ENCODE measurements at places on chromosomes 6 and 20. TPM values are rescaled to one million over a fixed set of nuclear protein-coding genes. Genes with fewer than 3 reads are reported as not detected.

MOG gene
- total RNA-seq, result not detected

HRH3 gene
- not detected for total RNA-seq

NFATC2 gene
- 7.7 TPM for total RNA-seq

PGC gene
- total RNA-seq, result not detected

TMEM63B gene
- 11.3 TPM for total RNA-seq

ADGRF1 gene
- not detected for total RNA-seq

SNX21 gene
- total RNA-seq, result 10.8 TPM

GABRR1 gene
- not detected for total RNA-seq

FBXO9 gene
- total RNA-seq, result 34.5 TPM

METTL24 gene
- not detected for total RNA-seq

BPI gene
- not detected for total RNA-seq

TRMT11 gene
- 14.2 TPM for total RNA-seq

HSPA12B gene
- total RNA-seq, result 0.48 TPM

BRD2 gene
- 143 TPM for total RNA-seq

All from A549 treated with CpdA at 1 μM for 4 hours (cell line).